ENCODE measurements at places on chromosomes 2 and 18.

- no peak for DNase-seq
These were observed 7.0 kb downstream of the EIF2AK2 start for GRCh38 chr2:37149626-37150322.

DNA sequence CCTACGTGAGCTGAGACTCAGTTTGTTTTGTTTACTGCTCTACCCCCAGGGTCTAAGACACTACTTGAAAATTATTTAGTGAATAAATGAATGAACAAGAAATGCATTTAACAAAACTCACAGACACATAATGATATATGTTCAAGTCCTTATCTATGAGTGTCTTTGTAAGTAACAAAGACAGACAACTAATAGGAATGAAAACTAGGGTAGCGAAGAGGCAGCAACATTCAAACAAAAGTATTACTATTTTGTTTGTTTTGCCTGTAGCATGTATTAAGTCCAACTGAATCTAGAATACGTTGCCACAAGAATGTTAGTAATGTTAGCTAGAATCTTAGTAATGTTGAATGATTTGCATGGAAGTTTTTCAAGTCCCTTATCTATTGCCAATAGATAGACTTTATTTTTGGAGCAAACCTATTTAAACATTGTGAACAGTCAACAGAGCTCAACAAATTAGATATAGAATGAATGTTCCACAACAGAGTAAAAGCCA is 144.8 kb upstream of the VWC2L start:
- no peak for DNase-seq

DNA sequence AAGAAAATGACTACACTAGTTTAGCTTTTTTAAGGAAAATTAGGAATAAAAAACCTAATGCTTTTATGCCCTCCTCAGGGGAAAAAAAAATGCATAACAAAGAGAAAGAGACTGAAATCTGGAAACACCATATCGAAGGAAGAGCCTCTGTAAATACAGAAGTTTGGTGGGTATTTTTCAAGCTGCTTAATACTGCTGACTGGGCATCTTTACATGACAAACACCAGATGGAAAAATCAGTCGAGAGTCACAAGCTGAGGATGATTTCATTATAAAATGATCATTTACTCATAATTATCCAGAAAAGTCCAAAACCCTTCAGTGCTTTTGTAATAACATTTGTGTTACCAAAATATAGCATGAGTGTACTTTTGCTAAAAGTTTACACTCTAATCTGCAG is 1600.7 kb upstream of the ACVR2A start:
- DNase-seq, result no peak

GRCh38 chr2:88099798-88100488 is 27.9 kb downstream of the FABP1 start:
- DNase-seq, result peak; percentile 79

DNA sequence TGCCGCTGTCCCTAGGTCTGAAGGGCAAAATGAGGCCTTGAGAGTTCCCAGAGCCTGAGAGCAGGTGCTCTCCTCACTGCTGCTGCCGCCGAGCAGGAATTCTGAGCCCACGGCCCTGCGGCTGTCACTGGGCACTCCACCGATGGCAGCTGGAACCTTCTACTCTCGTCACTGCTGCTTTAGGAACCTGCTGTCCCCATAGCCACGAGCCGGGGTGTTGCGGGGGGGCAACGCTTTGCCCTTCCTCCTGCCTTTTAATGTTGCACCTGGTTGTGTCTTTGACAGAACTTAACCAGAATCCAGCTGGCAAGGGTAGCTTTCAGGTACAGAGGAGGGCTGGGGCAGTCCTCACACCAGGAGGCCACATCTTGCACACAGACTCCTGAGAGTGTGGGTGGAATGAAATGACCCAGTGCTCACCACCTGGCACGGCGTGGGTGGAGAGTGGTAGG is 32.3 kb downstream of the NCK2 start:
- DNase-seq, result no peak

DNA sequence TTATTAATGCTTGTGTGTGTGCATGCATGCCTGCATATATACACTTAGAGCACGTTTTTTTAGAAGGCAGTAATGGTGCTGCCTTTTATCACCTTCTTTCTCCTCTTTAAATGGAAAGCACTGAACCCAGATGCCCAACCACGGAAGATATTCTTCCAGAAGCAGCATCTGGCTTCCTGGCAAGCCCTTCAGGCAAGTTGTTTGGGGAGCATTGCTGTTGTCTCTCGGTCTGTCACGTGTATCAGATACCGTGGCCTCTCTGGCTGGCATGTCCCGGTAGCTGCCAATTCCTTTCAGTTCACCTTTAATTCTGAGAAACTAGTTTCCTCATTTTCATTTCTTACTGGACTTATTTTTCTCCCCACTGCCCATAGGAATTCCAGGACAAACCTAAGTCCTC is 587.8 kb downstream of the ARHGAP15 start:
- DNase-seq, result no peak

- DNase-seq, result no peak
These were observed 93.8 kb downstream of the LRP1B start for GRCh38 chr2:142037066-142037465.

GRCh38 chr2:235371018-235371417 is 122.8 kb upstream of the AGAP1 start:
- DNase-seq, result no peak

- DNase-seq, result no peak
These were observed 326.9 kb downstream of the SLC4A3 start for GRCh38 chr2:219954331-219954730.

- no peak for DNase-seq
These were observed 484 bp upstream of the DARS1 start for GRCh38 chr2:135985826-135986393.

GRCh38 chr2:46327627-46328026 is 30.4 kb downstream of the EPAS1 start:
- no peak for DNase-seq

DNA sequence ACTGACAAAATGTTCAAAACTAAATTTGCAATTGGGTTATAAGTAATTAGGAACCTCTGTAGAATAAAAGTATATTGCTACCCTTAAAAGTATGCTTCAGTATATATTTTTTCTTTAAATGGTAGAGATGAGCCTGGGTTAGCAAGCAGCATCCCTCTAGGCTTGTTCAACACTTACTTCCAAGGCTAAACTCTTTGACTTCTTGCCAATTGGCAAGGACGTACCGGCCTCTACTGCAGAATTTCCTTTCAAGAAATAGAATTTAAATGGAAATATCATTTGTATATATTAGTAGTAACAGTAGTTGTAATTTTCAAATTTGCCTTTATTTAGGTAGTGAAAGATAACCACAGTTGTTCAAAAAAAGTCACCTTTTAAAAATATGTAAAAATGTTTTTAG is 105.1 kb upstream of the SLC38A11 start:
- DNase-seq, result no peak

- no peak for DNase-seq
These were observed 18.2 kb downstream of the CYBRD1 start for GRCh38 chr2:171540437-171540836.

GRCh38 chr2:7829241-7829640 is 852.6 kb upstream of the ID2 start:
- DNase-seq, result no peak

- DNase-seq, result no peak
These were observed 84.3 kb upstream of the MAP4K4 start for GRCh38 chr2:101613056-101613704.

DNA sequence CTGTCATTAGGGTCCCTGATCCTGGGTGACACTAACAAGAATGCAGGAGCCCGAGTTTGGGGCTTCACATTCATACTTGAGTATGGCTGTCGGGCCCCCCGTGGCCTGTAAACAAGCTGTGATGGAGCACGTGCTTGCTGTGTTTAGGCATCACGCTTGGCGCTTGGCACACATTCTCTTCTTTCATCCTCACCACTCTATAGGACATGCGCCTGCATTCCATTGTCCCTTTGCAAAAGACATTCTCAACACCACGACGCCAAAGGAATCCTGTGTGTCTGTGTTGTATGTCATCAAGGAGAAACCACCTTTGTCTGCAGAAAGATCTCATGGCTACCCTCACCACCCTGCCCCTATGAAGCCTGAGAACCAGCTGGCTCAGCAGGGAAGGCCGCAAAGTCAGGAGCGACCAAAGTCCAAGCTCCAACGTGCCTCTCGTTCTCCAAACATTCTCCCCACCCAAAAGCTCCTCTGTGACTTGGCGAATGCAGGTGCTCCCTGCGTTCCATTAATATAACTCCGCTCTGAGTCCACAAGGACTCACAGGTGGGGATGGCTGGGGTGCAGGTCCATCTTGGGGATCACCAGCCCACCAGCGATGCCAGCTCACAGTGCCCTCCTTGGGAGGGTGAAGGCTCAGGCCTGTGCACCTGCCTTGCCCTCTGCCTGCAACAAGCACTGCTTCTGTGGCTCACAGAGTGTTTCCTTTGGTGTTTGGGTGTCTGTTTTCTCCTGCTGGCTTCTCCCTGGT is 6.2 kb upstream of the PER2 start:
- no peak for DNase-seq

GRCh38 chr2:69570474-69570873 is 73.1 kb downstream of the AAK1 start:
- DNase-seq, result no peak

- DNase-seq, result peak; percentile 8
These were observed 893.8 kb upstream of the CELF4 start for GRCh38 chr18:38459131-38459994.

GRCh38 chr2:23826771-23827170 is 100.2 kb downstream of the ATAD2B start:
- no peak for DNase-seq

GRCh38 chr2:85759257-85759613 is 5.4 kb downstream of the ATOH8 start:
- no peak for DNase-seq

- DNase-seq, result no peak
These were observed 260.9 kb upstream of the CWC22 start for GRCh38 chr2:180268006-180268405.

- no peak for DNase-seq
These were observed 178.7 kb upstream of the FAM98A start for GRCh38 chr2:33777786-33778185.

DNA sequence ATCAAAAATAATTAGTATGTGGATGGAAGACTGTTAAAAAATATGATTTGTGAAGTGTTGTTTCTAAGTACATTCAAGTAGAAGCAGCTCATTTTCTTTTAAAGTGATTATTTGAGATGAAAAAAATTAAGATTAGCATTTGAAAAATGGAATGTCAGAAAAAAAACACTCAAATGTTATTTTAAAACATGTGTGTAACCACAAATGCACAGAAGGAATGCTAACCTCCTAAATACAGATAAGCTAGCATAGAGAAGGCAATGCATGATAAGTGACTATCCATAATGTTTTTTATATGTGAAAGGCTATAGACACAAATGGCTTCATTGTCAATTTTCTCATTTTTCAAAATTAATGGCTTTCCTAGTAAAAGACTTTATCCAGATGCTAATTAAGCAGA is 198.9 kb downstream of the NYAP2 start:
- DNase-seq, result no peak

Measured in nephron progenitor cell (in vitro differentiated cells).